ENCODE measurements at places on chromosomes 7 and 10.

GRCh38 chr7:135428011-135428410 is 81.9 kb downstream of the CNOT4 start:
- DNase-seq: no peak

- no peak for DNase-seq
These were observed 10.9 kb upstream of the OAT start for GRCh38 chr10:124429576-124429975.

- no peak for DNase-seq
These were observed 57.1 kb downstream of the LRRTM3 start for GRCh38 chr10:66982792-66983474.

DNA sequence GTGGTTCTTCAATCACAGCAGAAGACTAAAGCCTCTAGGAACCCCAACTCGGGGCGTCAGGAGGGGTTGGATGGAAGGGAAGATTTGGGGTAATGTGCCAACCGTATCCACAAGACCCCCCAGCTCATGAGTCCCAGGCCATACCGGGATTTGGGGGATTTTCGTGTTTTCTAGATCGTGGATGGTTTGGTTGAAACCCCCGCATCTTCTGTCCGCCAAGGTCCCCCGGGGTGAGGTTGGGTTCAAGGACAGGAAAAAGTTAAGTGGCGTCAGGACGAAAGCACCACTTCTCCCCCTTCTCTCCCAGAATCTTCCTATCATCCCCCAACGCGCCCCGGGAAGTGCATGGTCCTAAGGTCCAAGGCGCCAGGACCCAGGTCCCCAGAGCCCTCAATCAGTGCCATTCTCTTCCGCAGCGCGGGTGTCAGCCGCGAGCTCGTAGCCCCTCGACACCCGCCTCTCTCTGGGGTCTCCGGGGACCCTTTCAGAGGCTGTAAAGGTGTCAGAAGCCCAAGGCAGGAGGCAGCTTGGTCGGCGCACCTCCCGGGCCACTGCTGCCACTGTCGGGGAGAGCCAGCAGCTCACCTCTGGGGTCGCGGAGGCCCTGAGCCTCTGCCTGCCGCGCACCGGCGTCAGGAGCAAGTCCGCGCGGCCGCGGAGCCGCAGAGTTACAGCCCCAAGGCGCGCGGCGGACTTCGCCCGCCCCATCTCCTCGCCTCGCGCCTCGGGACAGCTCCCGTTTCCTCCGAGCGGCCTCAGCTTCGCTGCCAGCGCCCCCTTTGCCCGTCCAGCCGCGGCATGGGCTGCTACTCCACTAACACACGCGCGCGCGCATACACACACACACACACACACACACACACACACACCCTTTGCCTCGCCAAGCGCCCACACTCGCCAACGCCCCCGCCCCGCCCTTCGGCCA is 1.5 kb downstream of the MKX start:
- no peak for DNase-seq

GRCh38 chr7:100865372-100865911 is 1.7 kb upstream of the TRIP6 start:
- DNase-seq: no peak

GRCh38 chr7:30246392-30246791 is 38.0 kb upstream of the ZNRF2 start:
- DNase-seq: no peak
